ENCODE measurements at places on chromosomes 5 and 9. TPM values are rescaled to one million over a fixed set of nuclear protein-coding genes. Genes with fewer than 3 reads are reported as not detected.

TMED7 gene
- total RNA-seq = 88.8 TPM

C8G gene
- 1.6 TPM for total RNA-seq

SLC34A1 gene
- not detected for total RNA-seq

LHX3 gene
- not detected for total RNA-seq

LARP1 gene
- 300 TPM for total RNA-seq

CCNJL gene
- total RNA-seq = 12.4 TPM

TRIM23 gene
- total RNA-seq = 11.2 TPM

ITK gene
- 4.7 TPM for total RNA-seq

PSD2 gene
- 0.21 TPM for total RNA-seq

PCDHA9 gene
- 0.34 TPM for total RNA-seq

IL33 gene
- 49.7 TPM for total RNA-seq

F2RL2 gene
- not detected for total RNA-seq

COL5A1 gene
- 64.7 TPM for total RNA-seq

CRAT gene
- total RNA-seq = 42.1 TPM

POLR3G gene
- 2.1 TPM for total RNA-seq

RNF180 gene
- total RNA-seq = 22.9 TPM

CD72 gene
- 2.0 TPM for total RNA-seq

SLC6A3 gene
- 0.57 TPM for total RNA-seq

COL27A1 gene
- total RNA-seq = 59.2 TPM

BNC2 gene
- 21.5 TPM for total RNA-seq

CATSPER3 gene
- 0.99 TPM for total RNA-seq

SLC4A9 gene
- total RNA-seq = 0.13 TPM

SPAAR gene
- 1.9 TPM for total RNA-seq

HSPB3 gene
- total RNA-seq = 0.68 TPM

ARSI gene
- total RNA-seq = 0.65 TPM

C5orf52 gene
- not detected for total RNA-seq

MLANA gene
- total RNA-seq = not detected

ACTBL2 gene
- not detected for total RNA-seq

Data from ureter (tissue), 1 donor.